ENCODE measurements at places on chromosomes 12 and 14. TPM values are rescaled to one million over a fixed set of nuclear protein-coding genes. Genes with fewer than 3 reads are reported as not detected.

DTX3 gene
- 19.9 TPM for total RNA-seq

ACSM4 gene
- total RNA-seq: not detected

GNB3 gene
- total RNA-seq: 2.6 TPM

CD69 gene
- 0.07 TPM for total RNA-seq

KHNYN gene
- total RNA-seq: 90.5 TPM

GALNT9 gene
- 2.2 TPM for total RNA-seq

OASL gene
- total RNA-seq: 0.52 TPM

ABCC9 gene
- total RNA-seq: 10.0 TPM

HNRNPC gene
- 800 TPM for total RNA-seq

NANOG gene
- 1.9 TPM for total RNA-seq

MAP3K9 gene
- 9.2 TPM for total RNA-seq

PTHLH gene
- total RNA-seq: 1.8 TPM

FBLN5 gene
- 157 TPM for total RNA-seq

ADSS1 gene
- 3.1 TPM for total RNA-seq

MED6 gene
- total RNA-seq: 61.7 TPM

OTX2 gene
- total RNA-seq: not detected

TSPAN19 gene
- not detected for total RNA-seq

CCDC175 gene
- not detected for total RNA-seq

DNA sequence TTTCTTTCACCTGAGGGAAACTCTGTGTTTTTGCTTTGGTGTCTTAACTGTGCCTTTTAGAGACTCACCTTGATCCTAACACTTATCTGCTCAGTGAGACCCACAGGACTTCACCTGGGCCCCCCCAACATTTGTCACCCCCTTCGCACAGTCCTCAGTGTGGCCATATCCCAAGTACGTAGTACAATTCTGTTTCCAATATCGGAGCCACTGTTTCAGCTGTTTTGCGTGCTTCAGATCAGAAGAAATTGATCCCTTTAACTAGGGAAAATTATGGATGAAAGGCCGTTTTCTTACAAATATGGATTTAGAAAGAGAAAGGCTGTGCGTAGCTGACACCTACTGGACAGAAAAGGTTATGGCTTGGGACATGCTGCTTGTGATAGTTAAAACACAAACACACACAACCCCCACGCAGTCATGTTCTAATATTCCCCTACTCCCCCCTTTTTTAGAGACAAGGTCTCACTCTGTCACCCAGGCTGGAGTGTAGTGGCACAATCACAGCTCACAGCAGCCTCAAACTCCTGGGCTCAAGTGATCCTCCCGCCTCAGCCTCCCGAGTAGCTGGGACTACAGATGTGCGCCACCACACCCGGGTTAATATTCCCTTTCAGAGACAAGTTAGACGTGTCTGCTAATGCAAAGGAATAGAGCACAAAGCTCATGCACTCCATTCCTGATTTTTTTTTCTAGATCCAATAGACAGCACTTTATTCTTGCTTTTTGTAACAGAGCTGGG is 3.6 kb upstream of the SLC7A8 start:
- DNase-seq: peak; percentile 75

DNA sequence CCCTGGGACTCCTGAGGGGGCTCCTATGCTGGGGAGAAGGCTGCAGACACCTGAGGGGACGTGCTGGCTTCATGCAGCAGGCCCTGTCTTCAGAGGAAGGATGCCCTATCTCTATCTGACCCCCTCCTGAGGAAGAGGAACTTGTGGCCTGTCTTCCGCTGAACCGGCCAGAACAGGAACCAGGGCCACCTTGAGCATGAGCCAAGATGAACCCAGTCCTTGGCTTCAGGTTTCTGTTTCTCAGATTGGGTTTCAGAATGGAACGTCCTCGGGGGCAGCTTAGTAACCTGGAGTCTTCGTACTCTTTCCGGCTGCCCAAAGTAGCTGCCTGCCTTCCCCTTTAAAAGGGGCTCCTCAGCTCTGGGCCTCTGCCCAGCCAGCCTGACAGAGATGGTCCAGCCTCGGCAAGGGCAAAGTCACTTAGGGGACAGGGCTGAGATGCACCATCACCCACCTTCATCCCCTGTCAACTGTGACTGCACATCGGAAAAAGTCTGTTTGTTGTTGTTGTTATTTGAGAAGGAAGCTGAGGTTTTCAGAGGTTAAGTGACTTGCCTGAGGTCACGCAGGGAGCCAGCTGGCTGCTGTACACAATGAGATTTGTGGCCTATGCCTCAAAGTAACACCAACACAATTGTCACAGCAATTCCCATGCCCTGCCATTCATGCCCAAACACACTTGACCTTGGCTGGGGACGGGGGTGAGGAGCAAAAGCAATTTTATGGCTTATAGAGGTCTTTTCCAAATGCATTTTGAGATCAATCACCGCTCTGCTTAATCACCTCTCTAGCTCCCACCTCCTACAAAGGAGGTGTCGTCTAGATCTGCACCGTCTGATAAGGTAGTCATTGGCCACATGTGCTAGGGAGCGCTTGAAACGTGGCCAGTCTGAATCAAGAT is 13.4 kb downstream of the ASB2 start:
- DNase-seq: no peak

GRCh38 chr14:99081880-99082279 is 190.1 kb downstream of the BCL11B start:
- no peak for DNase-seq

DNA sequence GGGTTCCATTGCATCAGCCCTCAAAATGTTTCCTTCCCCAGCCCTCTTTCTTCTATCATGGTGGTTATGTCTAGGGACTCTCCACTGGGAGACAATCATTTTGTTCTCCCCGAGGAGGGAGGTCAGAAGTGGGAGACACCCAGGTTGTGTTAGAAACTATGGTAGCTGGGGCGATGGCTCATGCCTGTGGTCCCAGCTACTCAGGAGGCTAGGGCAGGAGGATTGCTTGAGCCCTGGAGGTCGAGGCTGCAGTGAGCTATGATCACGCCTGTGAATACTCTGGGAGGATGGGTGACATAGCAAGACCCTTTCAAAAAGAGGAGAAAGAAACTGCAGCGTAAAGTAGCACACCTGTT is 13.0 kb upstream of the LRRC23 start:
- DNase-seq: no peak

DNA sequence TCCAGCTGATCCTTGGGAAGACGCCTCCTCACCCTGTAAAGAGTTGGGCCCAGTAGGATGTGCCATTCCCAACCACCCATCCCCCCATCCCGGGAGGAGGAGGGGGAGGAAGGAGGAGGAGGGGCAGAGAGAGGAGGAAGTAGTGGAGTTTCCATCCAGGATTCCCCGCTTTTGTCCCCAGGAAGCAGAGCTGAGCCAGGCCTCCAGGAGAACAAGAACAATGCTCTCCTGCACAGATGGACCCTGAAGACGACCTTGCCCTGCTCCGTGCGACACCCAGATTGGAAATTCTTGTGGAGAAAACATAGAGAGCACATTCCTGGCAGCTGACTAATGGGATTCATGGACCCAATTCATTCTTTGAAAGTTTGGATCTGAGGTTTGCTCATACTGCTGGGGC is 132.3 kb upstream of the CRY1 start:
- DNase-seq: no peak

DNA sequence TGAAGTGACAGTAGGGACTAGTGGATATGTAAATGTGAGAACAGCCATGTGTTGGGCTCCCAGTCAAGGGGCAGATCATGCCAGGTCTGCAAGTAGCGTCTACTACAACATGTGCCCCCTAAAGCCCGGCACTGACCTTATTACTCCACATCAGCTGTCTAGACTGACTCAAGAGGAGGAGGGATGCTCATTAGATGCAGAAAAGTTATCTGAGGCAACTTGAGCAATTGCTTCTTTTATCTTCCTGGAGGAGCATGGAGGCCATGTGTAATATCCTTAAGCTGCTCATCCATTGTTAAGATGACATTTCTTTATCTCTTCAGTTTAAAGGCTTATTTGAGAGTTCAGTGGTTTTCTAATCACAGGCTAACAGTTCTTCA is 404.7 kb upstream of the FLRT2 start:
- DNase-seq: no peak

- no peak for DNase-seq
Observed at GRCh38 chr14:91420686-91421085, 3.1 kb upstream of the CCDC88C start.

- no peak for DNase-seq
Observed at GRCh38 chr12:86137936-86138335, 118.3 kb downstream of the MGAT4C start.

GRCh38 chr14:69055999-69056788 is 77.1 kb upstream of the ACTN1 start:
- peak; percentile 58 for DNase-seq

- DNase-seq: no peak
Observed at GRCh38 chr14:62084020-62084419, 321.8 kb downstream of the SNAPC1 start.

- DNase-seq: no peak
Observed at GRCh38 chr14:61098721-61099120, 117.7 kb downstream of the SLC38A6 start.

- DNase-seq: no peak
Observed at GRCh38 chr12:91978143-91978542, 167.5 kb downstream of the BTG1 start.

DNA sequence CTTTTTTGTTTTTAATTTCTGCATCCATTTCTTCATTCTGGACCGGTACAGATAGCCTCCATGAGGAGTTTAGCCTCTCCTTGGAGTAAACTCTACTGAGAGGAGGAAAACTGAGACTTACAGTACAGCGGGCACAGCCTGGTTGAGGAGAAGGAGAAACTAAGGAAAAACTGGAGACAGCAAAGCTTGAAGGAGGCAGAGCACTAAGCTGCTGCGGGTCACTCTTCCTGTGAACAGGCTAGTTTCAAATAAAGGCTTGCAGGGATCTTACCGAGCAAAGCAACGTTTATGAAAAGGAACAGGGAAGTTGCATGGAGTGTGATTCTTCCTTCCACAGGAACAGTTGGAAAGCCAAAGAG is 348 bp upstream of the SSTR1 start:
- DNase-seq: peak; percentile 14

GRCh38 chr14:32648434-32648833 is 290.2 kb upstream of the NPAS3 start:
- peak; percentile 5 for DNase-seq

DNA sequence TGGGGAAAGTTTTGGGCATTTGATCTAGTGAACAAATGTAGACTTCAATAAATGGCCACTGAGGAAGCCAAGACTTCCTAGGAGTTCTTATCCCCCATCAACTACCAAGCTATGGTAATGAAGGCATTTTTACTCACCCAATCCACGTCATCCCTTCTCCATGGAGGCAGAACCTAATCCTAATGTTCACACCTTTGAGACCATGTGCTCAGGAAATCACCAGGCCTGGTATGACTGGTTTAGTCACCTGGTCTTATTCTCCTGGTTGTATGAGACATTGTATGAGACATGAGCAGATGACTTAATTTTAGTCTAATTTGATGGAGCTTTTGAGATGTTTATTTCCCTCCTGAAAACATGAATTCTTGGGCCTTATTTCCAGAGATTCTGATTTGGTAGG is 88.6 kb downstream of the PAX9 start:
- DNase-seq: no peak

DNA sequence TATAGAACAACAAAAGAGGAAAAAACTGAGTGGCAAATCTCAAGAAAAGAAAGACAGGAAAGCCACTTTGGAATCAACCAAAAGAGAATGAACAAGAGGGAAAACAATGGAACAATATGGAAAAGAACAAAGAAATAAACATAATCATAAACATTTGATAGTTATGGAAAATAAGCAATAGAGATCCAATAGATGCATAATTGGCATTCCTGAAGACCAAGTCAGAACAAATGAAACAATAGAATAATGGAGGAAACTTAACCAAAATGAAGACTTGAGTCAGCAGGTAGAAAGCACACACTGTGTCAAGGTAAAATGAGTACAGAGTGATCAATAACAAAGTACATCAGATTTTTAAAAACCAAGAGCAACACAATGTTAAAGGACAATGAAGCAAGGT is 10.1 kb upstream of the RPS6KA5 start:
- DNase-seq: no peak

GRCh38 chr12:23770202-23770938 is 179.1 kb downstream of the SOX5 start:
- DNase-seq: no peak

GRCh38 chr12:51349026-51349425 is 2.5 kb upstream of the CELA1 start:
- DNase-seq: no peak

DNA sequence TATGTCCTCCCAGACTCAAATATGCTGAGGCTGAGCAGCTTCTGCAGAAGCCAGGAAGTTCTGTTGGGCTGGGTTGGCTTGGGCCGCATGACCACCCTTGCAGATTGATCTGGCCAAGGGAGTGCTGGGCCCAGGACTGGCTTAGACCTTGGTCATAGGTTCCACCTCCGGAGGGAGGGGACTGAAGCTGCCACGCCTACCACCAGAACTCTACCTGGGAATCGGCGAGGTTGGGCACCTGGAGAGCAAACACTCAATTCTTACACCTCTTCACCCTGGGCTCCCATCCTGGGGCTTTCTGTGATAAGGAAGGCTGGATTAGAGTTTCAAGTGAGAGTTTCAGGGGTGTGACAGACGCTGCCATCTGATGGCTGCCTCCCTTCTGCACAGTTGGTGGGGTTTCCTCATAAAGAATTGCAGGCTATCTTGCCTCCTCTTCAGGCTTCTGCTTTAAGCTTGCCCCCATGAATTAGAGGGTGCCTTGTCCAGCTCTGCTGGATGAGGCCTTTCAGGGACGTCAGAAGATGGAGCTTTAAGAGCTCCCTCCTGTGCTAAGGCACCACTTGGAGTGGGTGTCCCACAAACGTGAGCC is 5.8 kb downstream of the SLC24A4 start:
- DNase-seq: no peak

GRCh38 chr12:93573552-93574223 is 1.2 kb downstream of the SOCS2 start:
- peak; percentile 20 for DNase-seq

DNA sequence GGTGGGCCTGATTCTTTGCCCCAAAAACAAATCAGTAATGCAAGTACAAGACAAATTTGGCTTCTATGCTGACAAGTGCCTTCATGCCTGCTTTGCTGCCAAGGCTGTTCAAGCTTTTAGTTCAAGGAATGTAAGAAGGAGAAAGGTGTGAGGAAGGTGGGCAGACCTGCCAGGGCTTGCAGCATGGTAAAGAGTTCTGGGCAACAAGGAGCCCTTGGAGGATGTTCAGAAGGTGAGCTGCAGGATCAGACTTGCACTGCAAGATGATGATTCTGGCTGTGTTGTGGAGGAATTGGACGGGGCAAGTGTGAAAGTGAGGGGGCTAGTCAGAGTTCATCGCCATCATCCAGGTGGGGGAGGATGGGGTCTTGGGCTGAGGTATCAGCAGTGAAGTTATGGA is 167.9 kb downstream of the NUAK1 start:
- no peak for DNase-seq

DNA sequence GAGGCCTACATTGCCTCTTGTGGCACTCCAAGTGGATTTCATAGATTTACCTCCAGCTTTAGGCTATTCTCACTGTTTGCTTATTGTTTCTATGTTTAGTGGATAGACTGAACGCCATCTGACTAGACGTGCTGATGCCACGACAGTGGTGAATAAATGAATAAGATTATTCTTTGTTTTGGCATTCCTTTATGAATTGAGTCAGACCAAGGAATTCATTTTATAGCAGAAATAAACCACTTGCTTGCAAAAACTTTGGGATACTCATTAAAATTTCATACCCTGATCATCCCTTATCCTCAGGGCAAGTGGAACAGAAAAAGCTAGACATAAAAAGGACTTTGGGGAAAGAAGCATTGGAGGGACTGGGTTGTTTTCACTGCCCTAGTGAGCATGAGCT is 71.7 kb upstream of the FERMT2 start:
- no peak for DNase-seq

- no peak for DNase-seq
Observed at GRCh38 chr12:52063981-52064649, 5.7 kb upstream of the ATG101 start.

GRCh38 chr12:98504368-98504617 is 11.1 kb upstream of the TMPO start:
- no peak for DNase-seq

GRCh38 chr12:65593239-65593701 is 231.0 kb upstream of the HMGA2 start:
- DNase-seq: peak; percentile 52
